ENCODE measurements at places on chromosomes 4 and X.

- DNase-seq = no peak
These were observed 243.2 kb upstream of the F9 start for GRCh38 chrX:139287155-139287924.

GRCh38 chr4:40280586-40280985 is 54.5 kb upstream of the CHRNA9 start:
- no peak for DNase-seq

DNA sequence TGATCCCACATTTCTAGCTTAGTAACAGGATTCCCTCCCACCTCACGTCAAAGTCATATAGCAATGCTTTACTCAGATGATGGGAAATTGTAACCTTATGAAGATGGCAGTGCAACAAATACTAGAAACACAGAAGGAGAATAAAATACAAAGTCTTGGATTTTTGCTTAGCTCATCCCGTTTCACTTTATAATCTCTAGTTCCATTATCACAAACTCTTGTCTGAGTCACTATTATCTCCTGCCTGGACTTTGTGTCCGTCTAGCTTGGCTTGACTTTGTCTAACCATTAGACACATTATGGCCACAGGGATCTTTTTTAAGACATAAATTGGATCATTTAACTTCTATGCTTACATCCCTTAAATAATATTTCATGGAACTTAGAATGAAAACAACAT is 127.1 kb upstream of the GABRG1 start:
- no peak for DNase-seq

DNA sequence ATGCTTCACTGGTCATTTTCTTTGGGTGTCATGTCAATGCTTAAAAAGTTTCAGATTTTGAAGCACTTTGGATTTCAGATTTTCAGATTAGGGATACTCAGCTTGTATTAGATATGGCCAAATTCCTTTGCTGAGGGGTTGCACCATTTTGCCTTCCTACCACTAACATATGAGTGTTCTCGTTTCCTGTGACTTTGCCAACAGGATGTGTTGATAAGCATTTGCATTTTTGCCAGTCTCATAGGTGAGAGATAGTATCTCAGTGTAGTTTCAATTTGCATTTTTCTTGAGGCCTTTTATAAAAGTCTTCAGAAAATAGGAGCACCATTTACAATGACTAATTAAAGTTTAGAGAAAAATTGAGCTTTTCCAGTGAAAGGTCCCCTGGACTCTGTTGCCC is 71.6 kb upstream of the CLCN4 start:
- no peak for DNase-seq

- no peak for DNase-seq
These were observed 159.9 kb downstream of the TRIML1 start for GRCh38 chr4:188299161-188299560.

All from neuronal stem cell (in vitro differentiated cells).